ENCODE measurements at places on chromosomes 7 and 10.

DNA sequence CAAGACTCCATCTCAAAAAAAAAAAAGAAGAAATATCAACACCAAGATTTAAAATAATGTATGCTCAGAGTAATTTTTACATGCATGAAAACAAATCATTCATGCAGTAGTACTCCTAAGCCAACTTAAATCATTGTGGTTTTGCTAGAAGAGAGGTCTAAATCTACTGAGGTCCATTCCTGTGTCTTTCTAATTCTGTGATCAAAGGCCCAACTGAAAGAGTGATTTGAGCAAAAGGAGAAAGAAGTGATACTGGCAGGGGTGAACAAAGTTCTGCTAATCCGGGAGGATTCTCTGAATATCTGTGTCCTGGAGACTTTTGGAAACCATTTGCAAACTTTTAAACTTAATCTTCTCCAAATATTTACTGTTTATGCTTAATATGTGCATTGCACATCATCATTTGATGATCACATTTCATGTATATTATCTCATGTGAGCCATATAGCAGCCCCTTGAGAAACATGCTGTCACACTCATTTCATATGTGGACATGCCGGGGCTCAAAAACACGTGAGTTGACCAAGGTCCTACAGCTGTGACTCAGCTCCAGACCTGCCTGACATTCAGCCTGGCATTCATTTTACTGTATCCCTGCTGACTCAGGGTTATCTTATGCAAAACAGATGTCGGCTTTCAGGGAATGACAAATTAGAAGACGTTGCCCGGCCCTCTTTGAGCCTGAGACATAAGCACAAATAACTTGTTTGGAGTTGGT lies 76.4 kb downstream of the FAM107B start:
- no peak for DNase-seq

- DNase-seq, result no peak
Measured at GRCh38 chr10:33306126-33306525, 28.3 kb downstream of the NRP1 start.

DNA sequence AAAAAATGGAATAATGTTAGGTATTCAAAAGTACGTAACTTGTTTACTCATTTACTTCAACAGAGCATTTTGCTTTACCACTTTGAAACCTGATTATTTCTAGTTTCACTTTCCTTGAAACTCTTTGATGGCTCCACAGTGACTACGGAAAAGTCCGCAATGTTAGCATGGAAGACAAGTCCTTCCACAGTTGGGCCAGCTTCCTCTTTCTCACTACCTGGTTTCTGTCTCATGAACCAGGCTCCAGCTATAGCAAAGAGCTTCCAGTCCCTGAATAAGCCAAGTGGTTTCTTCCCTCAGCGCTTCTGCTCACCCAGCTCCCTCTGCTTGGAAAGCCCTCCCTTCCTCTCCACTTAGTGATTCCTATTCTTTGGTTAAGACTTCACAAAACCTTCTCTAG lies 44.8 kb upstream of the SLC16A12 start:
- DNase-seq, result no peak

GRCh38 chr7:152523916-152524315 lies 88.1 kb upstream of the KMT2C start:
- DNase-seq, result no peak

DNA sequence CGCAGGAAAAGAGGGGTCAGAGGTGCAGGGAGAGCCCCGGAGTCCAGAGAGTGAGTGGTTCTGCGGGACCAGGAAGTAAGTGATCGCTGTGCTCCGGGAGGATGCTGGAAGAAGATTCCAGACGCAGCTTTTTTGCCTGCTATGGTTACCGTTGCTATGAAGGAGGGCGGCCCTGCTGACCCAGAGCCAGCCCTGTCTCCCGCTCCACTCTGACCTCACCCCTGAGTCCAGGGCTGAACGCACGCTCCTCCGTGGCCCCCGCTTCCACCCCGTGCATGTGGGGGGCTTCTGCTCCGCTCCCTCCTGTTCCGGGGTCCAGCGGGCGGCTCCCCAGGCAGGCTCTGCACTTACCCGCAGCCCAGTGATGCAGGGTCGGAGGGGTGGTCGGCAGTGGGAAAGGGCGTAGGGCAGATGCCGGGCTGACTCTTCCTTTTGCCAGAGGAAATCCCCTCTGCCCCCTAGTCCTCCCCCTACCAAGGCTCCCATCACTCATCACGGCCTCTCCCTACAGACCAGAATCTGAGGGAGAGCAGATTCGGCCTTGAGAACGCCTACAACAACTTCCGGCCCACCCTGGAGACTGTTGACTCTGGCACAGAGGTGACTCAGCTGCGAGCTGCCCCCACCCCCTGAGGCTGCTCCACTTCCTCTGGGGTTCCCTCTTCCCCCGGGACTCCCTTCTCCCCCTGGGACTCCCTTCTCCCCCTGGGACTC lies 2.7 kb upstream of the MUC17 start:
- DNase-seq, result peak; percentile 41

GRCh38 chr10:31977440-31978155 lies 49.0 kb upstream of the ARHGAP12 start:
- DNase-seq, result no peak

GRCh38 chr10:78470267-78471103 lies 436.8 kb downstream of the RPS24 start:
- DNase-seq, result no peak

- DNase-seq, result no peak
Measured at GRCh38 chr7:108313086-108313485, 143.2 kb downstream of the NRCAM start.

GRCh38 chr7:159038066-159038465 lies 106.6 kb downstream of the VIPR2 start:
- no peak for DNase-seq

DNA sequence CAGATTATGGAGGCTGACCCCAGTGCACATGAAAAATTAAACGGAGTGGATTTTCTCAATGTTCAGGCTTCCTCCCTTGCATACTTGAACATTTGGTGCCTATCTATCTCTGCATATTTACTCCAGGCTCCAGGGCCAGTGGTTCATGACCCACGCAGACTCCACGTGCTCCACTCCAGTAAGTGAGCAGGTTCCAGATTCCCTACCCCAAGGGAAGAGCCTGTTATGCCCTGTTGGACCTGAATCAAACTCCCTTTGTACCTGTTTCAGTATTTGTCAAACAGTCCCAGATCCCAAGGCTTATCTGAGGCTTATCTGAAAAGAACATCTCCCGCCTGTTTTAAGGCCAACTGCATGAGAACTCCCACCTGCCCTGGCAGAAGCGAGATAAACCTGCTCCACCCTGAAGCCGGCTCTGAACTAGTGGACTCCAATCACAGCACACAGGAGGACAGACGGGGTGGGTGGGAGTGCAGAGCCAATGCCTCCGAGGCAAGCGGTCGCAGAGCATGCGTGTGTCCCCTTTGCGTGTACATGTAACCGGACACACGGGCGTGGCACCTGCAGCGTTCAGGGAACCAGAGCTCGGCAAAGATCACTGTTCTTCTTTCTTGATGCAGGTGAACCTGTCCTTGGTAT lies 2.3 kb upstream of the FUOM start:
- no peak for DNase-seq

Measured in stimulated activated CD4-positive, alpha-beta T cell treated with anti-CD3 and anti-CD28 coated beads, Interleukin-2, amount 100 ng/mL, for 48 hours (primary cell).